ENCODE measurements at places on chromosomes 2 and 18. TPM values are rescaled to one million over a fixed set of nuclear protein-coding genes. Genes with fewer than 3 reads are reported as not detected.

DNA sequence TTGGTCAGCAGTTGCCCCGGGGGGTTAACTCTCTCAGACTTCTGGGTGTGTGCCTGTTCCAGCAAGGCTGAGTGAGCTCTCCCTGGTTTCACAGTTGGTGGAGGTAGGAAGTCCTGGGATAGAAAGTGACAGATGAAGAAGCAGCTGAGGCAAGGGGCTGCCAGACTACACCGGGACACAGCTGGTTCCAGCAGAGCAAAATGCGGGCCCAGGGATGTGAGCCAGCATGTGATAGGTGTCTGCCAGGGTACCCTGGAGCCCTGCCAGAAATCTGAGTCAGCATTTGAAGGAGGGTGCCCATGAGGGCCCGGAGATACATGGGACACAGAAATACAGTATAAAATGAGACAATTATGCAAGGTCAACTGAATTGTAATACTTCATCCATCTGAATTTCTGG lies 79.3 kb upstream of the LGALSL start:
- H3K4me3 ChIP-seq = no peak overlapping the region
- H3K27ac ChIP-seq = no peak overlapping the region
- H3K4me1 ChIP-seq = no peaks in the 10 kb centered on the region
- H3K36me3 ChIP-seq = no peaks in the 10 kb centered on the region
- no peaks in the 10 kb centered on the region for H3K27me3 ChIP-seq

- peaks cover 34% of the 10 kb centered on the region for H3K27me3 ChIP-seq
- H3K4me3 ChIP-seq = peak within 1 kb of the TSS; percentile 65
- no peak within 1 kb of the TSS for H3K27ac ChIP-seq
- H3K4me1 ChIP-seq = peaks cover 10% of the 10 kb centered on the region
- peak; percentile 90 for DNase-seq
Measured at GRCh38 chr2:39665811-39666490, at the start of gene TMEM178A. TSS of gene TMEM178A (plus strand) at chr2:39665917. CDS start at chr2:39665975, 58 bp downstream.

DNA sequence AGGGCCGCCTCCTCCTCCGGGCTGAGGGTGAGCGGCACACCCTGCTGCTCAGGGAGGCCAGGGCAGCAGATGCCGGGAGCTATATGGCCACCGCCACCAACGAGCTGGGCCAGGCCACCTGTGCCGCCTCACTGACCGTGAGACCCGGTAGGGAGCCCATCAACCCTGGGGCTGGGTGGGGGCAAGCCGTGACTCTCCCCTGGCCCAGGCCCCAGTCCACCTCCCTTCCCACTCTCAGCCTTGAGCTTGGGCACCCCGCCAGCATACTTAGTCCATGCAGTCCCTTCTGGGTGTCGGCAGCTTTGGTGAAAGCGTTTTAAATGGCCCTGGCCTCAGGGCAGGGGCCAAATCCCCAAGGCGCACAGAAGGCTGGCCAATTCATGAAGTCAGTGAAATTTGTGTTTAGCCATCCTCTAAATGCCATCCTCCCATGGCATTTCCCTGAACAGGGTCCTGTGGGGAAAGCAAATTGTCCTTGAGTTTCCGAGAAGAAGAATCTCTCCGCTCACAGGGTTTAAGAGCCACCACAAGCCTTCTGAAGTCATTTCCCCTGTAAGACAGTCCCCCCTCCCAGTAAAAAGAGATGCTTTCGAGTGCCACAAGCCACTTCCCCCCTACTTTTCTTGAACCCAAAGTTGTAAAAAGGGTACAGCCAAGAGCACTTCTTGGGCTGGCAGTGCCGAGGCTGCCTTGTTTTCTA lies 17.2 kb downstream of the SPEG start:
- peaks cover 35% of the 10 kb centered on the region for H3K4me1 ChIP-seq
- peak overlapping the region; percentile 90 for H3K27ac ChIP-seq
- DNase-seq = no peak
- H3K4me3 ChIP-seq = no peak overlapping the region

- H3K27ac ChIP-seq = no peak overlapping the region
- no peak for DNase-seq
- H3K36me3 ChIP-seq = no peaks in the 10 kb centered on the region
- H3K27me3 ChIP-seq = no peaks in the 10 kb centered on the region
- H3K4me3 ChIP-seq = no peak overlapping the region
- H3K4me1 ChIP-seq = peaks cover 20% of the 10 kb centered on the region
Measured at GRCh38 chr2:71826299-71826698, 321.4 kb downstream of the CYP26B1 start.

GRCh38 chr2:121902171-121902591 lies 146.7 kb downstream of the TSN start:
- no peaks in the 10 kb centered on the region for H3K27me3 ChIP-seq
- H3K27ac ChIP-seq = no peak overlapping the region
- no peaks in the 10 kb centered on the region for H3K36me3 ChIP-seq
- H3K4me3 ChIP-seq = no peak overlapping the region
- no peak for DNase-seq

G6PC2 gene
- polyA plus RNA-seq = not detected

GRCh38 chr2:98637401-98638147 lies 29.2 kb downstream of the UNC50 start:
- H3K27me3 ChIP-seq = no peaks in the 10 kb centered on the region
- no peak overlapping the region for H3K27ac ChIP-seq
- no peak overlapping the region for H3K4me3 ChIP-seq
- no peaks in the 10 kb centered on the region for H3K4me1 ChIP-seq
- no peaks in the 10 kb centered on the region for H3K36me3 ChIP-seq
- no peak for DNase-seq

- peaks cover 4% of the 10 kb centered on the region for H3K4me1 ChIP-seq
- H3K27me3 ChIP-seq = no peaks in the 10 kb centered on the region
- H3K4me3 ChIP-seq = no peak overlapping the region
- H3K27ac ChIP-seq = no peak overlapping the region
- DNase-seq = no peak
- peaks cover 2% of the 10 kb centered on the region for H3K36me3 ChIP-seq
Measured at GRCh38 chr2:9975805-9976447, 24.4 kb downstream of the GRHL1 start.

PNKD gene
- 101 TPM for polyA plus RNA-seq

DNA sequence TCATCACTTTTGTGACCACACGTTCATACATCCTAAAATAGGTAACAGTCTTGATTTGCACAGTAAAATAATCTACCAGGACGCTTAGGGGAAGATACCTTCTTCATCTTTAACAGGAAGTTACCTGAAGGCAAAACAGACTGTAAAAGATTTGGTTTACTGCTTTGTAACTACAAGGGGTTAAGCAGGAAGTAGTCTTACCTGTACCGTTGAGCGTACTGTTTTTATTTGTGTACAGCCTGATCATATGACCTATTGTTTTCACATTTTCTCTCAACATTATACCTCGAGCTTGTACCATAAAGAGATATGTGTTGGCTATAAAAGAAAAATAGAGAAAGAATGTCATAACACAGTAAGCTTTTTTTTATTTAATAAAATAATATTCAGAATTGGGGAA lies 18.3 kb downstream of the B4GALT6 start:
- H3K36me3 ChIP-seq = peaks cover 3% of the 10 kb centered on the region
- H3K4me3 ChIP-seq = no peak overlapping the region
- no peak overlapping the region for H3K27ac ChIP-seq

GRCh38 chr2:189109921-189110397 lies 69.6 kb downstream of the COL5A2 start:
- peak overlapping the region; percentile 84 for H3K27ac ChIP-seq
- H3K4me1 ChIP-seq = peaks cover 6% of the 10 kb centered on the region
- no peak for DNase-seq
- H3K27me3 ChIP-seq = no peaks in the 10 kb centered on the region
- no peak overlapping the region for H3K4me3 ChIP-seq

DNA sequence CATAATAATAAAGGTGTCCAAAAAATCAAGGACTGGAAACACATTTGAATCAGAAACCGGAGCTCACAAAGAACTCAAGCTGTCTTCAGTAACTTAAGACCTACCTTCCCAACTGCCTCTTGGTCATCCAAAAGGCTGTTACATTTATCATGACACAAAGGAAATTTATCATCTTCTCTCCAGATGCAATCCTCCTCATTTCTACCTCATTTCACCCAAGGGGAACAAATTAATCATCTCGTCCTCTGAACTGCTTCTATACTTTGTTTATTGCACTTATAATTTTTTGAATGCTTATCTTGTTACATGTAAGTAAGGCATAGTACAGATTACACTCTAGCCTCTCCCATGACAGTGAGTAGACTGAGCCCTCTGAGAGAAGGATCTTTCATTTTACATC lies 105.1 kb upstream of the RGPD4 start:
- DNase-seq = no peak
- H3K36me3 ChIP-seq = no peaks in the 10 kb centered on the region
- no peak overlapping the region for H3K27ac ChIP-seq
- H3K27me3 ChIP-seq = no peaks in the 10 kb centered on the region
- no peaks in the 10 kb centered on the region for H3K4me1 ChIP-seq
- H3K4me3 ChIP-seq = no peak overlapping the region

TRIM43 gene
- polyA plus RNA-seq = 0.23 TPM

C2orf72 gene
- 0.32 TPM for polyA plus RNA-seq

DNA sequence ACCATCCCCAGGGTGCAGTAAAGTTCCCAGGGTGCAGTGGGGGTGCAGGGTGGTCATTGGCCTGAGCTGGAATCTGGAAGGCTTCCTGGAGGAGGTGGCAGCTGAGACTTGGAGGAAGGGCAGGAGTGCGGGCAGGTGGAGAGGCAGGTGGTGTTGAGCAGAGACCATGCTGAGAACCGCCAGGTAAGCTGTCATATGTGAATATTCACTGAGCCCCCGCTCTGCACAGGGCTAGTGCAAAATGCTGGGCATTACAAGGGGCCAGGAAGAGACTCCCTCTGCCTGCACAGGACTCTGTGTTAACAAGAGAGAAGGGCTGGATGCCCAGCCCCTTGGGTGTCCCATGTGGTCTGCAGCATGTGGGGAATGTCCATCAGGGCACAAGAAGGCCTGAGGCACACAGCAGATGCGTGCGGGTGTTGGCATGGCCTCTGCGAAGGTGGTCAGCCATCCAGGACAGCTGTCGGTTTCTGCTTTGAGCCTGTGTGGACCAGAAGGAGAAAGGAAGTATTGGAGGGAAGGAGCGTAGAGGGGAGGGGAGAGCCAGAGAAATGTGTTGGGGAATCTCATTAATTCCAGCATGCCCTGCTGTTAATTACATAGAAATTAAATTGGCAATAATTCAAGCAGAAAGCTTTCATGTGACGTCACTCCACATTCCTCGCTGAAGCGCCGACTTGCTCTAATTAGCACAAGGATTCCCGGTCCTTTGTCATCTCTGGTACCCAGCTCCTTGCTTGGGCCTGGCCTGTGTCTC lies 62.8 kb upstream of the OTOS start:
- no peaks in the 10 kb centered on the region for H3K27me3 ChIP-seq
- H3K4me3 ChIP-seq = no peak overlapping the region
- no peak overlapping the region for H3K27ac ChIP-seq
- no peaks in the 10 kb centered on the region for H3K4me1 ChIP-seq
- no peak for DNase-seq

UGT1A1 gene
- not detected for polyA plus RNA-seq

GRCh38 chr2:47639467-47639866 lies 143.5 kb upstream of the MSH6 start:
- no peaks in the 10 kb centered on the region for H3K27me3 ChIP-seq
- H3K4me1 ChIP-seq = no peaks in the 10 kb centered on the region
- no peaks in the 10 kb centered on the region for H3K36me3 ChIP-seq
- H3K4me3 ChIP-seq = no peak overlapping the region
- no peak overlapping the region for H3K27ac ChIP-seq

GRCh38 chr2:239162141-239162821 lies 238.5 kb downstream of the HDAC4 start:
- DNase-seq = no peak
- H3K27ac ChIP-seq = no peak overlapping the region
- peaks cover 11% of the 10 kb centered on the region for H3K4me1 ChIP-seq
- H3K4me3 ChIP-seq = no peak overlapping the region

GRCh38 chr18:76756531-76757253 lies 65.7 kb upstream of the ZNF236 start:
- no peaks in the 10 kb centered on the region for H3K36me3 ChIP-seq
- no peak for DNase-seq
- no peaks in the 10 kb centered on the region for H3K27me3 ChIP-seq

GRCh38 chr2:200625958-200626363 lies 40.1 kb downstream of the AOX1 start:
- no peaks in the 10 kb centered on the region for H3K27me3 ChIP-seq
- no peak overlapping the region for H3K4me3 ChIP-seq
- H3K4me1 ChIP-seq = peaks cover 25% of the 10 kb centered on the region
- H3K27ac ChIP-seq = no peak overlapping the region
- no peak for DNase-seq
- H3K36me3 ChIP-seq = no peaks in the 10 kb centered on the region

DNA sequence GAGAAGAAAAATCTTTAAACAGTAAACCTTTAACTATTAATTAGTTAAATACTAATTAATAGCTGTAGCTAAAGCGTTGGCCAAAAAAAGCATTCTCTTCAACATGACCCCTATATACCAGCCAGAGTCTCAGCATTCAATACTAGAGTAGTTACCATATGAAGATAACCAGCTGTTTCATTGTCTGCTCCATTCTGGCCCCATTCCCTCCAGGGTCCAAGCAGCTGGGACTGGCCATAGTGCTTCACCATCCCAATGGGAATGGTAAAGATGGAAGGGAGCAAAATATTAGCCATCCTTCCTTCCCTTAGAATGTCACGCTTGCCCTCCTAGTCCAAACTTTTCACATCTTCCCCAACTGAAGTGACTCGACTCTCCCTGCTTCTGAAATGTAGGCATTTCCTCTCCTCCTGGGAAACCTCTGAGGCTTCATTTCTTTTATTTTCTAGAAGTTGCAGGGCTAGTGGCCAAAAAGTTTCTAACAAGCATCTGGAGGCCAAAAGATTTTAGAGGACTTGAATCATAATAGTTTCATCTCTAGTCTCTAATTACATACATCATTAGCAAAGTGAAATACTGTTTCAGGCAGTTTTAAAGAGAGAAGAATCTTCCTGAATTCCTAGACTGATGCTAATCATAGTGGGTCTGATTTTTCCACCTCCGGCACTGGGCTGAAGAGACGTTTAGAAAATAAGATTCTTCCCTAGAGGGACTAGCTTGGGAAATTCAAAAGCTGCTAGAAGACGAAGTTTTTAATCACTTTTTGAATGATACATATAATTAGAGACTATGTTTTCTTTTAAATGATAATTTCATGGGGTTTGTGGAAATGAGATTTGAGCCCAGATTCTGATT lies 52.7 kb downstream of the CCDC68 start:
- no peaks in the 10 kb centered on the region for H3K36me3 ChIP-seq
- DNase-seq = no peak
- H3K4me1 ChIP-seq = no peaks in the 10 kb centered on the region
- H3K27ac ChIP-seq = peak overlapping the region; percentile 40

PASK gene
- 6.3 TPM for polyA plus RNA-seq

DNA sequence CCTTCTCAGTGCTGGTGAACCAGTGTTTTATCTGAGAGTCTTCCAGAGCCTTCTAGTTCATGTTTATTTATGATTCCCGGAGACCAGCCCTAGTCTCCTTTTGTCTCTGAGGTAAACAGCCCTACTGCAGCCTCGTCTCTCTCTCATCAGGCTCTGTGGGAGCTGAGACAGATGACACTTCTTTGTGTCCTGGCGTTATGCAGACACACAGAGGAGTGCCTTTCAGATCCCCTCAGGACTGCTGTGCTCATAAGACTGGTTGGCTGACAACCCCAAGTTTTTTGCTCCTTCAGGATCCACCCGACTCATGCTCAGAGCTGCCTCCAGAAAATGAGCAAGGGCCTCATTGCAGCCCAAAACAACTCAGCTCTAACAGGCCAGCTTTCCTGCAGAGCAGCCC lies 523.8 kb upstream of the SPHKAP start:
- DNase-seq = no peak
- no peaks in the 10 kb centered on the region for H3K4me1 ChIP-seq
- H3K4me3 ChIP-seq = no peak overlapping the region
- no peaks in the 10 kb centered on the region for H3K27me3 ChIP-seq
- no peak overlapping the region for H3K27ac ChIP-seq

- H3K4me1 ChIP-seq = no peaks in the 10 kb centered on the region
- no peaks in the 10 kb centered on the region for H3K36me3 ChIP-seq
- H3K27me3 ChIP-seq = no peaks in the 10 kb centered on the region
Measured at GRCh38 chr2:226272435-226272834, 527.2 kb downstream of the IRS1 start.

All from SK-N-SH (cell line).